ENCODE measurements at places on chromosomes 12 and 14. TPM values are rescaled to one million over a fixed set of nuclear protein-coding genes. Genes with fewer than 3 reads are reported as not detected.

CERS5 gene
- 60.7 TPM for total RNA-seq

RESF1 gene
- 6.3 TPM for total RNA-seq

SDSL gene
- 5.1 TPM for total RNA-seq

KRT71 gene
- total RNA-seq, result not detected

ASCL1 gene
- not detected for total RNA-seq

AKAP3 gene
- total RNA-seq, result 0.22 TPM

KRT8 gene
- 5.5 TPM for total RNA-seq

DNA sequence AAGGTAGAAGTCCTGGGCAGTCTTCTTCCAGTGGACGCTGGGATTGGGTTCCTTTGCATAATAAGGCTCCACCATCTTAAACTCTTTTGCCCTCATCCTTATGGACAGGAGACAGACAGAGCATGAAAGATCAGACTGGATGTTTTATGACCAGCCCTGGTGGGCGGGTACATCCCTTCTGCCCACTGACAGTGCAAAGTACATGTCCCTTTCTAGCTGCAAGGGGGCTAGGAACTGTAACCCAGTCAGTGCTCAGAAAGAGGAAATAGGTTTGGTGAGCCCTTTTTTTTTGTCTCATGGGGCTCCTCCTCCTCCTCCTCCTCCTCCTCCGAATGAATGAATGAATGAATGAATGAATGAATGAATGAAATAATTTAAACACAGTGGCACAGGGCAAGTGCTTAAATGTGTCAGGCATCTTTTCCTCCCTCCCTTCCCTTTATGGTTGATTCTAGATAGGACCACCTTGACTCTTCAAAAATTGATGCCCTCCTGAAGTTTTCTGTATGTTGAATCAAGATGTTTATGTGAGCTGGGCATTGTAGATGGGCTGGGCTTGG, 36.4 kb upstream of the HNF1A start:
- no peak for DNase-seq
- H3K4me3 ChIP-seq, result no peak overlapping the region
- no peaks in the 10 kb centered on the region for H3K36me3 ChIP-seq
- no peak overlapping the region for H3K27ac ChIP-seq

DNA sequence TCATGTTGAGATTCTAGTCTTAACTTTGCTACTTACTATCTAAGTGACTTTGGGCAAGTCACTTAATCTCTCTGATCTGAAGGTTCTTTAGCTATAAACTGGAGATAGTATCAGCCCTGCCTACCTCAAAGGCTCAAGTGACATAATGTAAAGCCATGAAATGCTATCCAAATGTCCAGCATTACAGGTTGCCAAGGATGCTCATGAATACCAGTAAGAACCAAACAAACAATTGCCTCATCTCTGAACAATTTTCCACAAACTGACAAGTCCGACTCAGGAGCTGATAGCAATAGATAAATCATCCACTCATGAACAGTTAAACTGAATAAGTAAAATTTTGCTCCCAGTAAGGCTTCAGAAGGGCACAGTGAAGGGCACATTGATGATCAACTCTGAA, 51.5 kb downstream of the LMNTD1 start:
- no peaks in the 10 kb centered on the region for H3K27me3 ChIP-seq
- H3K4me1 ChIP-seq, result peaks cover 16% of the 10 kb centered on the region
- H3K4me3 ChIP-seq, result no peak overlapping the region
- no peak overlapping the region for H3K27ac ChIP-seq

- no peak overlapping the region for H3K4me3 ChIP-seq
- no peak overlapping the region for H3K27ac ChIP-seq
- DNase-seq, result peak; percentile 29
Measured at GRCh38 chr14:22583994-22584393, 5.0 kb downstream of the DAD1 start.

DNA sequence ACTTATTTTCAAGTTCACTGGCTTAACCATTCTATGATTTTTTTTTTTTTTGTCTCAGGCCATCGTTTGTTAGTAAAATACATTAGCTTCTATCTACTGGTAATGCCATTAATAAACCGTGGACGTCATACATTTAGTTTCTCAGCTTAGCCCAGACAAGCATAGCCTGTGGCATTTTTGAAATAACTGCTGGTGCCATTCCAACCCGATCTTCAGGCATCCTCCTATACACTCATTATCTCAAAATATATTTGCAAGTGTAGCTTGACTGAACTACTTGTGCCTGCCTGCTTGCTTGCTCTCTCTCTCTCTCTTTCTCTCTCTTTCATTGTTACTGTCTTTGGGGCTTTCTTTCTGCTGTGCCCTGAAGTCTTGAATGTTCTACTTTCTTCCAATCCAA, 12.7 kb upstream of the MBIP start:
- H3K27ac ChIP-seq, result no peak overlapping the region
- no peak overlapping the region for H3K4me3 ChIP-seq
- no peaks in the 10 kb centered on the region for H3K36me3 ChIP-seq

DNA sequence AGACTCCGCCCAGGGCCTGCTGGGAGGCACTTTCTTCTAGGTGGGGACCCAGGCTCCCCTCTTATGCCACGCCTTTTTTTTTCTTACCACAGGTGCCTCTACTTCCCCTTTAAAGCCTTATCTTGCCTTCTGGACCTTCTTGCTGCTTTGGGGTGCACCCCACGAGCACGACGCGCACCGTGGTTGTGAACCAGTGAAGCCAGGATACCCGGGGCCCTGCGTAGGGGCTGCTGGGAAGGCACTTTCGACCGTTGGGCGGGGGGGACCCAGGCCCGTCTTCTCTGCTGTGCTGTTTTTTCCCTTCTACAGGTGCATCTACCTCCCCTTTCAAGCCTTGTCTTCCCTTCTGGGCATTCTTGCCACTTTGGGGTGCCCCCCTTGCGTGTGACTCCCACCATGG, 305.4 kb downstream of the ALG10 start:
- DNase-seq, result no peak
- H3K36me3 ChIP-seq, result no peaks in the 10 kb centered on the region
- H3K4me3 ChIP-seq, result no peak overlapping the region
- H3K27me3 ChIP-seq, result no peaks in the 10 kb centered on the region
- no peak overlapping the region for H3K27ac ChIP-seq

DNA sequence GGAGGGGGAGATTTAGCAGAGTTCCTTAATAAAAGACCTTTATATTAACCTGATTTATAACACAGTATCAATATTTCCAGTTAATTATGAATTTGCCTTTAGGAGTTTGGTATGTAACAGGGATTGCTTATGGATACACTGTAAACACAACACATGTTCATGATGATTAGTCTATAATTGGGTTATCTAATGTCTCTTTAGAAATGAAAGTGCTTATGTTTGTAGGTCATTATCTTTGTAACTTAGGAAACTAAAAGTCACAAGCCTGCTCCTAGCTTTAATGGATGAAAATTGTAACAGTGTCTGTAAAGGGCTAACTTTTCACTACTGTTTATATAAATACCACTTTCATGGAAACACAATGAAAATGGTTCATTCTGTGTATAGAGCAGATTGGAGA, 9.4 kb downstream of the PDE3A start:
- DNase-seq, result no peak
- no peak overlapping the region for H3K4me3 ChIP-seq
- no peaks in the 10 kb centered on the region for H3K27me3 ChIP-seq
- H3K4me1 ChIP-seq, result no peaks in the 10 kb centered on the region

GRCh38 chr12:46560874-46561273, 188.3 kb upstream of the SLC38A2 start:
- no peak overlapping the region for H3K4me3 ChIP-seq
- no peaks in the 10 kb centered on the region for H3K36me3 ChIP-seq
- peak overlapping the region; percentile 94 for H3K27ac ChIP-seq
- no peak for DNase-seq

DNA sequence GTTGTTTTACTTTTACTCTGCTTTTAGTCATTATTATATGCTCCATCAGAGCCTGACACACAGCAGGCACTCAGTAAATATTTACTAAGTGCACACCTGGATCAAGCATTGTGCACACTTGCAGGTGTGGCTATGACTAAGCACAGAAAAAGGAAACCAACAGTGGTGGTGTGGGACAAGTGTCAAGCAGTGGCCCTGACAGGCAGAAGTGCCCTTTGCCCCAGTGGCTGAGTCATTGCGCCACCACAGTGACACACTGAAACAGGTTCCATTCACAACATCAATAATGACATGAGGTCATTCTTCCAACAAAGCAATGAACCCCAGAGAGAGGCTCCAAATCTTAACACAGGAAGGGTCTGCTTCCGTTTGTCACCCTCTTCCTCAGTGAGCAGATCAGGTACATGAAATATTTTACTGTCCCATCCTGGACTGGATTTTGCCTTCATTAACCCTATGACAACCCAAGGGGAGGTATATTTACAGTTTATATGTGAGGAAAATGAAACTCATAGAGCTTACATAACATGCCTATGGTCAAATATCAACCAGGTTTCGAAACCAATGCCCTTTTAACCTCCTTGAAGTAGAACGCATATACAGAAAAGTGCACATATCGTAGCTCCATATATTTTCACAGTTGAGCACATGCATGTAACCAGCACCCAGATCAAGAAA, 82.6 kb upstream of the GTF2A1 start:
- no peak for DNase-seq
- H3K27me3 ChIP-seq, result no peaks in the 10 kb centered on the region
- no peak overlapping the region for H3K4me3 ChIP-seq
- no peaks in the 10 kb centered on the region for H3K4me1 ChIP-seq

- H3K4me3 ChIP-seq, result no peak overlapping the region
- H3K36me3 ChIP-seq, result no peaks in the 10 kb centered on the region
- no peaks in the 10 kb centered on the region for H3K27me3 ChIP-seq
- DNase-seq, result no peak
Measured at GRCh38 chr14:26959972-26960660, 362.3 kb upstream of the NOVA1 start.

GRCh38 chr12:43100231-43100630, 451.8 kb downstream of the ADAMTS20 start:
- no peak overlapping the region for H3K27ac ChIP-seq
- peaks cover 28% of the 10 kb centered on the region for H3K4me1 ChIP-seq
- no peaks in the 10 kb centered on the region for H3K27me3 ChIP-seq
- no peaks in the 10 kb centered on the region for H3K36me3 ChIP-seq

- H3K4me1 ChIP-seq, result no peaks in the 10 kb centered on the region
- no peak for DNase-seq
Measured at GRCh38 chr14:103463149-103463548, 59.5 kb downstream of the CKB start.

DNA sequence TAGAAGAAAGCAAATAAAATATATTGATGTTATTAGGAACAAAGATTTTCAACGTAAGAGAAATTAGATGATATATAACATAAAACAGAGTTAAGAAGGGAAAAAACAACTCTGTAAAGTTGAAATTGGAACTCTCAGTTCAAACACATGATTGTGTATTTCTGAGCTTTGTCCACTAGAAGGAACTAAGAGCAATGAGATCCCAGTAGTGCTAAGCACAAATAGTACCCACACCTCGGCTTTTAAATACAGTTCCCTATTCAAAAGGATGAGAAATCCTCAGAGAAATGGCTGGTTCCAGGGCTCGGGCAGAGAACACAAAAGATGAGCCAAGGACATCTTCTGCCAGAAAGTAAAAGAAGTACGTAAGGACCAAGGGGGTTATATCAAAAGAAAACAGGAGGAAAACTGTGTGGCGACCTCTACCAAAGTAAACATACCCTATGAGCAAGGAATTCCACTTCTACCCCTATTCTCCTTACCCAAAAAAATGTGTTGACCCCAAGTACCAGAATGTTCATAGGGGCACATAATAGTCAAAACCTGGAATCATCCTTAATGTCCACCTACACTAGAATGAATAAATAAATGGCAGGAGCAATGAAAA, 96.6 kb downstream of the SPTSSA start:
- no peak overlapping the region for H3K4me3 ChIP-seq
- DNase-seq, result peak; percentile 23
- no peaks in the 10 kb centered on the region for H3K36me3 ChIP-seq

- H3K27me3 ChIP-seq, result no peaks in the 10 kb centered on the region
- DNase-seq, result peak; percentile 26
- H3K4me1 ChIP-seq, result no peaks in the 10 kb centered on the region
- no peaks in the 10 kb centered on the region for H3K36me3 ChIP-seq
Measured at GRCh38 chr12:119615518-119616475, 22.2 kb downstream of the TMEM233 start.

- peak; percentile 27 for DNase-seq
- H3K4me3 ChIP-seq, result no peak overlapping the region
- H3K27ac ChIP-seq, result no peak overlapping the region
- H3K36me3 ChIP-seq, result no peaks in the 10 kb centered on the region
Measured at GRCh38 chr12:83318386-83319098, 631.8 kb downstream of the TMTC2 start.
